ENCODE measurements at places on chromosomes 4 and X.

- DNase-seq = no peak
Observed at GRCh38 chr4:139629436-139630125, 36.0 kb upstream of the MGST2 start.

DNA sequence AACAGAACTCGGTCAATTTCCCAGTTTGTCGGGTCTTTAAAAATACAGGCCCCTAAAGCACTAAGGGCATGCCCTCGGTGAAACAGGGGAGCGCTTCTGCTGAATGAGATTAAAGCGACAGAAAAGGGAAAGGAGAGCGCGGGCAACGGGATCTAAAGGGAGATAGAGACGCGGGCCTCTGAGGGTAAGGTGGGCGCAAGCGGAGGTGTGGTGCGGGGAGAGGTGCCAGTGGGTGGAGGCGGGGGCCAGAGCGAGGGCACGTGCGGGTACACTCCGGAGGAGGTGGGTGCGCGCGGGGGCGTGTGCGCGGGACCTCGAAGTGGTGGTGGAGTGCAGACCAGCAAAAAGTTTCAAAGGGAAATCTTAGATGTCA is 787 bp upstream of the TET2 start:
- no peak for DNase-seq

DNA sequence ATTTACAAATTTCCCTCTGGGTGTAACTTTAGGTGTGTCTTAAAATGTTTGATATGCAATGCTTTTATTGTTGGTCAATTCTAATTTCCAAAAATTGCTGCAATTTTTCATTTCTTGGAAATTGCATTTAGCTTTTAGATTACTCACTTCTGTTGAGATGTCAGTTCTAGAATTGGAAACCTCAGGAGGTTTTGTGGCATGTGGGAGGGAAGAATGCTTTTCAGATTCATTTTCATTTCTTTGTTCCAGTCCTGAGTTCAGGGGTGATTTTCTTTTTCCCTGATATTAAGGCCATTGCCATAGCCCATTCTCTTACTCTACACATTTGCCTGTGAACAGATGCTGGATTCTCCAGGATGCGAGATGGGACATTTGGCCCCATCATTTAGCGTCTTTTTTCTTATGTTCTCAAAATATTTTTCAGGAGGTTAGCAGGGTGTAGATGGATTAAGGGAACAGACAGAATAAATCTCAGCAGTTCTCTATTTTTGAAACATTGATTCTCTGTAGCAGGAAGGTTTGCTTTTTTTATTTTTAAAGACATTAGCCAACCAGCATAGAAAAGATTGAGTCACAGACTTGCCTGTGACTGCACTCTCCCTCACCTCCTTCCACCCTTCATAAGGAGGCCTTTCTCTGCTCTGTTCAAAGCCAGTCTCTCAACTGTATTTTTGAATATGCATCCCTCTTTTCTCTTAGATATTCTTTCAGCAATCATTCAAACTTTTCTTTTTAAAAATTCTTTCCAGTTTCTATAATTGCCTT is 238.4 kb upstream of the ANXA3 start:
- no peak for DNase-seq

- no peak for DNase-seq
Observed at GRCh38 chrX:115564243-115564642, 3.3 kb downstream of the PLS3 start.

DNA sequence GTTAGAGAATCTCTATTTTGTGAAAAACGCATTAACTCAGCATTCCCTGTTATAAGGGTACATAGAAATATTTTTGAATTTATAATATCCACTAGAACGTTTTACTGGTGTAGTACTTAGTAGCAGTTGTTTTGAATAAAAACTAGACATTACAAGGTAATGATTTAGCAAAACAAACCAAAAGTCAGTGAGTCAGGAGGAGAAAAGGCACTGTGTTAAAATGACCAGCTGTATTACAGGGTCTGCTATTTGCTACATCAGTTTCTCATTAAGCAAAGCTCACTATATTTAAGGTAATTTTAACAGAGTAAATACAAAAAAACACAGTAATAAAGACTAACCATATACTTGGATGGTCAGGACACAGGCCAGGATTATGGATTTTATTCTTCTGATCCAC is 152.8 kb downstream of the RASL11B start:
- no peak for DNase-seq

DNA sequence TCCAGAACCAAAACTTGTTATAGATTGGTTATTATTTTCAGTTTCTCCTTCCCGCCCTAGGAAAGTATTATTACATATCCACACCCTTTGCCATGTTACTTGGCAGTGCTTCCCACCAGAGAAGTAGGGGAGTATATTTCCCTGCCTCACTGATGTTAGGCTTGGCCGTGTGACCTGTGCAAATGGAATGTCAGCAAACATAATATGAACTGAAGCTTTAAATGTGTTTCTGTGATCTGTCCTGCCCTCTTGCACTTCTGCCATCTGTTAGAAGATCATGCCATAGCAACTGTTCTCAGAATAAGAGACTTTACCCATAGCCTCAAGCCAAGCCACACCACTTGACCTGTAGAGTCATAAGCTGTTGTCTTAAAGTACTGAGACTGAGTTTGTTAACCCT is 36.7 kb upstream of the NEUROG2 start:
- DNase-seq = no peak

DNA sequence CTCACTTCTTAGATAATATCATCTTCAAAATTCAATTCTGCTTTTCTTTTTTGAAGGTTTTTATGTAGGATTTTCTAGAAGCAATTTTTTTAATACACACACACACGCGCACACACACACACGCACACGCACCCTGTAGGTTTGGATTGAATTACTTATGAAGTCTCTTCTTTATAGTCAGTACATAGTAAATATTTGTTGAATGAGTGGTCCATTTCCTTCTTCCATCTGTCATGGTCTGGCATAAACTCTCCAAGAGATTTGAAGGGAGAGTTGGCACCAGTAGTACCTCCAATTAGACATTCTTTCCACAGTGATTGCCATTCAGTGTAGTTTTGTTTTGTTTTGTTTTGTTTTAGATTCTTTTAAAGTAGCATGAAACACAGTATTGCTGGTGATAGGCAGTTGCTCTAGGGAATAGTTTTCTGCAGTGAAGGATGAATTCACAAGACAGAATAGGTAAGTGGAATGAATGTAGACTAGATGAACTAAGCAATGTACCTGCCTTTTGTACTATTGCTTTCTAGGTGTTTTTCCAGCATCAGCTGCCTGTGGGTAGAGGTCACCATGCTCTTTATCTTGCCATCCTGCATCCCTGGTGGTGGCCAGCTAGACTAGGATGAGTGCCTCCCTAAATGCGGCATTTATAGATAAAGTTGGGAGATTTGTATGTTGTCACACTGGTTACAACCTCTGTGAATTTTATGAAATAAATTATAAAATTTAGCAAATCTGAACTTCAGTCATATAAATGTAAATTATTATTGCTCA is 20.5 kb downstream of the PDLIM5 start:
- DNase-seq = no peak

GRCh38 chr4:124534131-124534530 is 178.4 kb downstream of the ANKRD50 start:
- no peak for DNase-seq

DNA sequence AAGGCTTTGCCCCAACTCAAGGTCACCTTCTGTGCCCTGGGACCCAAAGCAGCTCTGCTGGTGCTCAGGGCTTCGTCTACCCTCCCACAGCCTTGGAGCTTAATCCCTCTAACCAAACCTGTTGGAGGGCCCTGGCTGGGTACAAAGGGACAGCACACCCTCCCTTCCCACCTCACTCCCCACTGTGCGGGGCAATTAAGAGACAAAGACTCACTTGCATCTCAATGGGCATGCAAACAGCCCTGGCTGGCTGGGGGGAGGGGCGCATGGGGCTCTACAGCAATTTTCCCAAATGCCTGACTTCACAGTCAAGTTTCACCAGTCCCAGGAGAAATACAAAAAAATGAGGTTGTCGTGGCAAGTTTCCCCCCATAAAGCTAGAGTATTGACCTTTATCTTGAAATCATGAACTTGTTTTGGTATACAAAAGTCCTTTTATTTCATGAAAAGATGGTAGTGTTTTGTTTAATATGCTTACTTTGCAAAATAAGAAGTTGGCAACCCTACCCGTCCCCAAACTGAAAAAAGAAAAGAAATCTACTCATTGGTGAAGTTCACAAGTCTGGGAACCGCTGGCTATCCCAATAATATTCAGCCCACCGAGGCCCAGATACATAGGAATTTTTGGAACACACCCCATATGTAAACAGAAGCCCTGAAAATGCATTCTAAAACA is 4.1 kb upstream of the CD99L2 start:
- no peak for DNase-seq

DNA sequence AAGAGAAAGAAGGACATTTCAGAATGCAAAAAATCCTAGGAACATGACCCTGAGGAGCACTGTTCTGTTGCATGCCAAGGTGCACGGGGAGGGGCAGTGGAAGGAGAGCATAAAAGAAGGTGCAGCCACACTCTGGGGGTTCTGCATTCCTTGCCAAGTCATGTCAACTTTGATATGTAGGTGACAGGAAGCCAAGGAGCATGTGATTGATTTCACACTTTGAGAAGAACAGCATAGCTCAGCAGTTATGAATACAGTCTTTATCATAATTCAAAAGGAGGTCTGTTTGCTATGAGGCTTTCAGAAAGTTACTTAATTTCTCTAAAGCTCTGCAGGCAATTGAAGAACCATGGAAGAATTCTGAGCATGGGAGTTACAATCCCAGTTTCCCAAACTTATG is 50.6 kb downstream of the SCFD2 start:
- DNase-seq = no peak

DNA sequence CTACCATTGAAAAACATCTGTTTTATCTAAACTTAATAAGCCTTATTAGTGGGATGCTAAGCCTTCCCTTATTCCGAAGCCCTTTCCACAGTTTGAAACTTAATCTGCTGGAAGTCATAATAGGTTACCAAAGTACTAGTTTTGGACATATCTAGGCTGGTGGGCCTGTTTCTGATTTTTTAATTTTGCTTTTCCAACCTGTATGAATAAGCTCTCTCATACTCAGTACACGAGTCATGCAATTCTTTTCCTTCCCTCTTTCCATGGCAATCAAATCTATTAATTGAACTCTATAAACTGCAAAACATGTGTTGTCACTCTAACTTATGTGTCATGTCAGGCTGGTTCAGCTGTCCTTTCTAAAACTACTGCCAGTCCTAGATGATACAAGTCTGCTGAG is 91.0 kb downstream of the AMMECR1 start:
- DNase-seq = no peak

DNA sequence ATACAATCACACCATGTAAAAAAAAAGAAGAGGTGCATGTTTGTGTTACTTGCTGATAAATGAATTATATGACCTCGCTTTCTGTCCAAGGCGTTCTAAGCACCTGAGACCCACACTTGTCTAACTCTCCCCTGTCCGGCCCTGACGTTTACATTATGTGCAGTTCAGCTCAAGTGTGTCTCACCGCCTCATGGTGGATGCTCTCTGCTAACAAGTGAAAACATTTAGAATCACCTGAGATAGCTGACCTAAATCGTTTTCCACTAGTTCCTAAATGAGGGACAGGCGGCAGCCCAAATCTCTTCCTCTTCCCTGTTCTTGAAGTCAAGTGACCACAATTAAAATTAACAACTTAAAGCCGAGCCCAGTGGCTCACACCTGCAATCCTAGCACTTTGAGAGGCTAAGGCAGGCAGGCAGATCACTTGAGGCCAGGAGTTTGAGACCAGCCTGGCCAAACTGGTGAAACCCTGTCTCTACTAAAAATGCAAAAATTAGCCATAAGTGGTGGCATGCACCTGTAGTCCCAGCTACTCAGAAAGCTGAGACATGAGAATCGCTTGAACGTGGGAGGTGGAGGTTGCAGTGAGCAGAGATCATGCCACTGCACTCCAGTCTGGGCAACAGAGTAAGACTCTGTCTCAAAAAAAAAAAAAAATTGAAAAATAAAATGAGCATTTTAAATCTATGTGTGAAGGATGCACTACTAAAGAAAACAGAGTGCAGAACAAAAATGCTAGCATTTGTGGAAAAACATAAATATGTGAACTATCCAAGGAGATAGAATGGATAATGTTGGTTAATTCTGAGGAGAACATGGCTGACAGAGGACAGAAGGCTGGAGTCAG is 3.9 kb upstream of the TIFA start:
- no peak for DNase-seq

- DNase-seq = no peak
Observed at GRCh38 chr4:3409571-3410091, 32.1 kb upstream of the HGFAC start.

- DNase-seq = no peak
Observed at GRCh38 chr4:165677081-165677480, 196.0 kb upstream of the TLL1 start.

DNA sequence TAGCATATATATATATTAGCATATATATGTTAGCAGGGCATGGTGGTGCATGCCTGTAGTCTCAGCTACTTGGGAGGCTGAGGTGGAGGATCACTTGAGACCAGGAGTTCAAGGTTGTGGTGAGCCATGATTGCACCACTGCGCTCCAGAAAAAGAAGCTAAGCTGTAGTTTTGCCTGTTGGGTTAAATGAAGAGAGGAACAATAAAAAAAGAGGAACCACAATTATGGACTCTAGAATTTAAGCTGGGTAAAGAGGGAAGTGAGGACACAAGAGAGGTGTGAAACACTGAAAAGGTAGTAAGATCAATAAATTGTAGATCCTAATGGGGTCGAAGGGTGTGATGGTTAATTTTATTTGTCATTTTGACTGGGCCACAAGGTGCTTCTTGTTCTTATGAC is 40.5 kb upstream of the HSD17B10 start:
- no peak for DNase-seq

GRCh38 chr4:31678356-31678755 is 958.2 kb downstream of the PCDH7 start:
- DNase-seq = no peak

GRCh38 chr4:161178310-161178709 is 985.5 kb downstream of the FSTL5 start:
- no peak for DNase-seq

- DNase-seq = no peak
Observed at GRCh38 chrX:133415276-133416105, at the start of gene GPC4. GPC4 (minus strand) TSS chrX:133415489; CDS start chrX:133414965, 524 bp downstream.

GRCh38 chrX:39950018-39950688 is 147.6 kb downstream of the BCOR start:
- no peak for DNase-seq

DNA sequence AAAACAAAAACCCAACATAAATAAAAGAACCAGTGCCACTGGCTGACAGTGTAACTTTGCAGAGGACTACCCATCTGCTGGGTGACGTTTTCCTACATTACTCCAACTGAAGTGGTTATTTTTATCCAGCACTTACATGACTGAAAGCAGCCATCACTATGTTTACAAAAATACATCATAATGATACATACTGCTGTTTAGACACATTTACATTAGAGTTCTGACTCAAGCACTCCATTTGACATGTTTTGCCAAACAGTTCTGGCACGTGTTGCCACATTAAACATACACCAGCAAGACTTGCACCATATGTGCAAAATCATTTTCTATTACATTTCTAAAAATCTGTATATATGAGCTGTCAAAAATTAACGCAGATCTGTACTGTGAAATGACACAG is 39.6 kb downstream of the BEND4 start:
- no peak for DNase-seq

DNA sequence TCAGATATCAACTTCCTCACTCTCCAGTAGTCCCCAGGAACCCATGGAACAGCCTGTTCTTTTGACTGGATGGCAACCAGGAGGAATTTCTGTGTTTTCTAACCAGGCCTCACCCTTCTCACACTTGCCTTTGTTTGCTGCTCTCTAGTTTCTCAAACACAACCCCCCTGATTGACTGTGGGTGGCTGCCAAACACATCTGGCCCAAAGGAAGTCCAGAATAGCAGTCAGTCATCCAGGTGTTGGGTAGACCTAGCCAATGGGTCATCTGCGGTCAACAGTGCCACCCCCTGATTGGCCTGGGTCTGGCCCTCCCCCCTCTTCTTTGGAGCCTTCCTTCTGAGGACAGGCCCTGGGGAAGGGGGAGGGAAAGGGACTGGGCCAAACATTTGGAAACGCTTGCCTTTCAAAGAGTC is 53.7 kb downstream of the MSX1 start:
- no peak for DNase-seq
